ENCODE measurements at places on chromosomes 6 and 20. TPM values are rescaled to one million over a fixed set of nuclear protein-coding genes. Genes with fewer than 3 reads are reported as not detected.

DNA sequence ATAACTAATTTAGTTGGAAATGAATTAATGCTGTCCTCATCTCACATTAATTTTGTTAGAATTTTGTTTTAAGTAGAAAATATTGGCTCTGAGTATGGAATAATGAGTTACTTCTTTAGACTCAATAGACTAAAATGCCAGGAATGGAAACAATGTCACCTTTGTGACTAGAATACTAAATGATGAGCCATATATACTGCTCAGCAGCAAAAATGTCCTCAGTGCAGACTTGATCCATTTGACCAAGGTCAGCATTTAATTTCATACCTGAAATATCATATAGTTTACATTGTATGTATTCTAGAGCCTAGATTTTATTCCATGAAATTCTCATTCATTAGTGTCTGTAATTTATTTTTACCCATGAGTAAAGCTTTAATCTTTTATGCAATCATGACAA lies 217.7 kb downstream of the ADGRB3 start:
- no peaks in the 10 kb centered on the region for H3K4me1 ChIP-seq
- H3K27ac ChIP-seq: no peak overlapping the region
- DNase-seq: no peak
- no peaks in the 10 kb centered on the region for H3K27me3 ChIP-seq

DNA sequence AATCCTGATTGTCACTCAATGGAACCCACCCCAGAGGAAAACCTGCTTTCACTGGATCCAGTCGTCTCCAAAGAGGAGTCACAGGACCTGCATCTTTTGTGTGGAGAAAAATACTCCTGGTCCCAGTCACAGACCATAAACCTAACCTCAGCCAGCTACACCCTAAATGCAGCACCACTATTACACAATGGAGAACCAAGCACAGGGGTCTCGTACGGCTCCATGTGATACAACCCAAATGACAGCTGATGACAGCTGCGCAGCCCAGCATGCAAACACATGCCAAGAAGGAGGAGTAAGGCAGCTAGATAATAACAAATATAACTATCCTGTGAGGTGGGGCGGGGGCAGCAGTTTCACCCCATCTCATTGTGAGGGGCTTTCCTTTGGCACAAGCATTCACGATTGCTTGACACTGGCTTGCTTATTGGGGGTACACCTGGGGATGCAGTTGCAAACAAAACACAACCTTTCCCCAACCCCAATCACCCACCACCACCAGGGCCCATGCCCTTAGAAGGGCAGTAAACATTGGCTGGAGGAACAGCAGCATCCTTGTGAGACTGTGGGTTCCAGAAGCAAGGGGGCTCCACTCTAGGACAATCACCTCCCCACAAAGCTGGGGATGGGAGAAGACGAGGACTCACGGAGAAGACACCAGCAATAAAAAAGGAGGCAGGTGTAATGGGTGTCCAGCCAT lies 51.5 kb downstream of the TRERF1 start:
- no peaks in the 10 kb centered on the region for H3K27me3 ChIP-seq
- H3K4me3 ChIP-seq: no peak overlapping the region
- H3K36me3 ChIP-seq: no peaks in the 10 kb centered on the region
- DNase-seq: no peak

- peaks cover 50% of the 10 kb centered on the region for H3K27me3 ChIP-seq
- no peak for DNase-seq
- no peaks in the 10 kb centered on the region for H3K4me1 ChIP-seq
- no peak overlapping the region for H3K4me3 ChIP-seq
- no peak overlapping the region for H3K27ac ChIP-seq
These were observed 75.8 kb downstream of the MYB start for GRCh38 chr6:135256866-135257265.

DNA sequence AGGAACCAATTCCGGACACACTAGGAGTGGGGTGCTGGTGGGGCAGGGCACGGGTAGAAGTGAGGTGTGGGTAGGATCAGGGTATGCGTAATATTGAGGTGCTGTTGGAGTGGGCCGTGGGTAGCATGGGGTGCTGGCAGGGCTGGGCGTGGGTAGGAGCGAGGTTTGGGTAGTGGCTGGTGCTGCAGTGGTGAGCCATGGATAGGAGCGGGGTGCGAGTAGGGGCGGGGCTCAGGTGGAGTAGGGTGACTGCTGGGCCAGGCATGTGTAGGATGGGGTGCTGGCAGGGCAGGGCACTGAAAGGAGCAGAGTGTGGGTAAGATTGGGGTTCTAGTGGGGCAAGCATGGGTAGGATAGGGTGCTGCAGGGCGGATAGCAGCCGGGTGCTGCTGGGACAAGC lies 114.2 kb upstream of the DUSP22 start:
- peaks cover 50% of the 10 kb centered on the region for H3K27me3 ChIP-seq
- no peaks in the 10 kb centered on the region for H3K4me1 ChIP-seq
- H3K36me3 ChIP-seq: no peaks in the 10 kb centered on the region

GRCh38 chr6:157981132-157981394 lies 600 bp upstream of the SYNJ2 start:
- H3K27ac ChIP-seq: peak overlapping the region; percentile 78
- no peak for DNase-seq
- H3K4me3 ChIP-seq: peak overlapping the region; percentile 92
- peaks cover 33% of the 10 kb centered on the region for H3K4me1 ChIP-seq
- H3K27me3 ChIP-seq: no peaks in the 10 kb centered on the region

DNA sequence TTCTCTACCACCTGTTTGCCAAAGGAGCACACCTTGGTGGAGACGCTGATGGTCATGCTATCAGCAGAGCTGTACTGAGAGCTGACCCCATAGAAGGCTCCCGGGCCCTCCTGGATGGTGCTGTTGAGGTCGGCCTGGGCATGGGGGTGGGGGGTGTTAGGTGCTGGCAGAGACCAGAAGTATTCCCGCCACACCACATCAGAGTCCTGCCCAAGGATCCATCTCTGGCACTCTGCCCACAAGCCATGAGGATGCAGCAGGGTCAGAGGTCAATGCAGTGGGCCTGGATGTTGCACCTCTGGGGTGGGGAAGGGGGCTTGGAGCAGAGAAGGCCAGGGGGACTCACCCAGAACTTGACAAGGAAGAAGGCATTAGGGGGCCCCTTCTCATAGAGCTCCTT lies 7.4 kb downstream of the RPL10A start:
- peaks cover 32% of the 10 kb centered on the region for H3K4me1 ChIP-seq
- H3K27me3 ChIP-seq: no peaks in the 10 kb centered on the region
- DNase-seq: no peak
- H3K36me3 ChIP-seq: peaks cover 90% of the 10 kb centered on the region

DNA sequence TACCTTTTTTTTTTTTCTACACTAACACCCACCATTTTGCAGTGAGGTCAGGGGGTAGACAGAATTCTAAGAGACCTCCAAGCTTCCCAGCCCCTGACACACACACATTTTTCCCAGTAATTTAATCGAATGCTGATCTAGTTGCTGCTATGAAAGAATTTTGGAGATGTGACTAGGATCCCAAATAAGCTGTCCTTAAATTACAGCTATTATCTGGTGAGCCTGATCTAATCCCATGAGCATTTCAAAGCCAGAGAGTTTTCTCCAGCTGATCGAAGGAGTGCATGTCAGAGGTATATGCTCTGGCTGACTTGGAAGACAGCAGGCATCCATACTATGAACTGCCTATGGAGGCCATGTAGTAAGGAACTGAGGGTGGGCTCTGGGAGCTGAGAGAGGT lies 503.8 kb upstream of the MARCKS start:
- no peak overlapping the region for H3K4me3 ChIP-seq
- no peaks in the 10 kb centered on the region for H3K36me3 ChIP-seq
- DNase-seq: no peak
- peaks cover 25% of the 10 kb centered on the region for H3K4me1 ChIP-seq
- H3K27ac ChIP-seq: no peak overlapping the region
- no peaks in the 10 kb centered on the region for H3K27me3 ChIP-seq

DNA sequence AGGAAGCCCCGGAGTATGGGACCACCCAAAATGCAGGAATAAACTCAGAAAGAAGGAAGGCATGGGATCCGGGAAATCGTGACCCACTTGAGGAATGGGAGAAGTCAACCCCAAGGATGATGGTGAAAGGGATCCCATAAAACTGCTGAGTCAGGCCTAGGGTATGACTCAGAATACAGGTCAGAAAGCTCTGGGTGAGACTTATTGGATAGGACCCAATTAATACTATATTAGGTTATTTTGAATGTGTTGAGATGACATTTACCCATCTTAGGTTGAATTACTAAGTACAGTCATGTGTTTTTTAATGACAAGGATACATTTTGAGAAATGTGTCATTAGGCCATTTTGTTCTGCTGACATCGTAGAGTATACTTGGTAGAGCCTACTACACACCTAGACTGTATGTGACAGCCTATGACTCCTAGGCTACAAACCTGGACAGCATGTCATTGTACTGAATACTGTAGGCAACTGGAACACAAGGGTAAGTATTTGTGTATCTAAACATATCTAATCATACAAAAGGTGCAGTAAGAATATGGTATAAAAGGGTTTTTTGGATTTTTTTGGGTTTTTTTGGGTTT lies 17.1 kb upstream of the HIVEP1 start:
- DNase-seq: no peak
- peaks cover 5% of the 10 kb centered on the region for H3K4me1 ChIP-seq
- H3K36me3 ChIP-seq: no peaks in the 10 kb centered on the region
- no peaks in the 10 kb centered on the region for H3K27me3 ChIP-seq

DNA sequence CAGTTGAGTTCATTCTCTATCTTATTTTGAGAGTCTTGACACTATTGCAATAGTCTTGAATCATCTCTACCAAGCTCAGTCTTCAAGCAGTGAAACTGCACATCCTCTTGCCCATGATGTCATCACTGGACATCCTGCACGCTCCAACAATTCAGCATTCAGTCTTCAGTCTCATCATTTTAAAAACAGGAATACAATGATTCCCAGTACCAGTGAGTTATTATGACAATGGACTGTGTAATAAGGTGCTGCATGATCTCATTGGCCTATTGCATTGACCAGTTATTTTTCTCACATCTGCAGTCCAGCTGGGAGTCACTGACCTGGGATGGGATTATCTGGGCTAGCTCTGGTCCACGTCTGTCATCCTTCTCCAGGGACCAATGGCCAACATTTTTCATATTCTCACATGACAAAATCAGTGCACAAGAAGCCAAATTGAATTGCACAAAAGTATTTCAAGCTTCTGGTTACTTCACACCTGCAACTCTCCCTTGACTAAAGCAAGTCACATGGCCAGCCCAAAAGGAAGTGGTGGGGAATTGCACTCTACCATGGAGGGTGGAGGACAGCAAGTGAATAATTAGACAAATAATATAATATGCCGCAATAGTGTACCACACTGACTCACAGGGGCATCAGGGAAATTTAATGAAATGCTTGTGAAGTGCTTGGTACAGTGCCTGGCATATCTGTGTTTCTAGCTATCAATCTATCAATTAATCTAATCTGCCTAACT lies 6.4 kb upstream of the CST2 start:
- no peak overlapping the region for H3K4me3 ChIP-seq
- no peak overlapping the region for H3K27ac ChIP-seq
- no peak for DNase-seq
- peaks cover 20% of the 10 kb centered on the region for H3K27me3 ChIP-seq
- H3K4me1 ChIP-seq: no peaks in the 10 kb centered on the region
- no peaks in the 10 kb centered on the region for H3K36me3 ChIP-seq

GRCh38 chr6:160273750-160274149 lies 15.1 kb upstream of the SLC22A2 start:
- H3K27ac ChIP-seq: no peak overlapping the region
- H3K4me3 ChIP-seq: no peak overlapping the region
- H3K36me3 ChIP-seq: no peaks in the 10 kb centered on the region
- peaks cover 12% of the 10 kb centered on the region for H3K27me3 ChIP-seq

- no peak overlapping the region for H3K4me3 ChIP-seq
- H3K27me3 ChIP-seq: peaks cover 7% of the 10 kb centered on the region
- peaks cover 10% of the 10 kb centered on the region for H3K4me1 ChIP-seq
- H3K36me3 ChIP-seq: no peaks in the 10 kb centered on the region
- H3K27ac ChIP-seq: no peak overlapping the region
These were observed 120.1 kb upstream of the TCF21 start for GRCh38 chr6:133768656-133769295.

- H3K4me1 ChIP-seq: no peaks in the 10 kb centered on the region
- no peak overlapping the region for H3K4me3 ChIP-seq
- H3K36me3 ChIP-seq: peaks cover 3% of the 10 kb centered on the region
- H3K27me3 ChIP-seq: no peaks in the 10 kb centered on the region
- no peak overlapping the region for H3K27ac ChIP-seq
These were observed 45.2 kb downstream of the DZANK1 start for GRCh38 chr20:18421608-18422007.

GRCh38 chr6:79941489-79942151 lies 5.7 kb downstream of the ELOVL4 start:
- H3K27ac ChIP-seq: no peak overlapping the region
- H3K4me1 ChIP-seq: peaks cover 9% of the 10 kb centered on the region
- no peak overlapping the region for H3K4me3 ChIP-seq

DNA sequence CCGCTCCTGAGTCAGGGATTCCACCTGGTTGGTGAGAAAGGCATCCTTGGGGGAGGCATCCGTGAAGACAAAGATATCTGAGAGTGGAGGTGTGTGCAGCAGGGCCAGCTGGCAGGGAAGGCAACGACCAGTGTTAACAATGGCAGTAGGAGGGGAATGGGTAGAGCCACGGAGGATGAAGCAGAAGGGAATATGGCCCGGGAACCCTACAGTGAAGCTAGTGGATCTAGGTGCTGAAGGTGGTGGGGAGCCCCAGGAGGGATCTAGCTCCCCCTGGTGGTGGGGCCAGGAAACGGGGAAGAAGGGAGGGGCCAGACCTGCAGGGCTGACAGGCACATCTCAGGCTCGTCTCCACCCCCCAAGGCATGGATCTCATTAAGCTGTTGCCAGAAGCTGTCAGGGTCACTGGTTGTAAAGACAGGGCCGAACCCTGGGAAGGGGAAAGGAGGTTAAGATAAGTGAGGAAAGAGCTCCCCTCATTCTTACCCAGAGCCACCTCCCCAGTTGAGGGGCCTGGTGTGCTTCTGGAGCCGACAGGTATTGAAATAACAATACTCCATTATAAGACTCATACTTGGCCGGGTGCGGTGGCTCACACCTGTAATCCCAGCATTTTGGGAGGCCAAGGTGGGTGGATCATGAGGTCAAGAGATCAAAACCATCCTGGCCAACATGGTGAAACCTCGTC lies 7.3 kb downstream of the VWA7 start:
- no peaks in the 10 kb centered on the region for H3K36me3 ChIP-seq
- H3K4me3 ChIP-seq: no peak overlapping the region
- H3K4me1 ChIP-seq: peaks cover 10% of the 10 kb centered on the region
- H3K27ac ChIP-seq: no peak overlapping the region
- peak; percentile 70 for DNase-seq
- no peaks in the 10 kb centered on the region for H3K27me3 ChIP-seq

GRCh38 chr20:33372993-33373441 lies 28.3 kb downstream of the CDK5RAP1 start:
- no peaks in the 10 kb centered on the region for H3K4me1 ChIP-seq
- DNase-seq: no peak
- H3K36me3 ChIP-seq: peaks cover 84% of the 10 kb centered on the region

DNA sequence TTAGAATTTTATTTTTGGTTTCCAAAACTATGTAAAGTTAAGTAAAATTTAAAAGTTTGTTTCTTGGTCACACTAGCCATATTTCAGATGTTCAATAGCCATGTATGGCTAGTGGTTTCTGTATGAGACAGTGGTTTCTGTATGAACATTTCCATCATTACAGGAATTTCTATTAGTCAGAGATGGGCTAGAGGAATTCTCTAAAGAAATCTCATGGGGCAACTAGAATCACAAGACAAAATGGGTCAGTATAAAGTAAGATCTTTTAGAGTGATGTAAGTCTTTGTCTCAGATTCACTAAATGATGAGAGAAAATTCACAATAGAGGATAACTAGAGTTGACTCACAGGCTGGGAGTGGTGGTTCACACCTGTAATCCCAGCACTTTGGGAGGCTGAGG lies 149.0 kb downstream of the FUT9 start:
- H3K4me3 ChIP-seq: no peak overlapping the region
- H3K4me1 ChIP-seq: no peaks in the 10 kb centered on the region
- no peaks in the 10 kb centered on the region for H3K36me3 ChIP-seq
- H3K27ac ChIP-seq: no peak overlapping the region
- H3K27me3 ChIP-seq: no peaks in the 10 kb centered on the region

The TPBG gene
- total RNA-seq: 2.6 TPM

The NOX3 gene
- not detected for total RNA-seq

The PPIL4 gene
- 15.7 TPM for total RNA-seq

The SYCP2 gene
- total RNA-seq: 1.0 TPM

The PHACTR3 gene
- total RNA-seq: 4.3 TPM

The CYP39A1 gene
- 5.4 TPM for total RNA-seq

All from left ventricle myocardium inferior (tissue), 1 donor.